ENCODE measurements at places on chromosomes 16 and 17.
A peak's percentile ranks its signal among the peaks of the same experiment; 100 is the strongest.

- DNase-seq, result peak; percentile 70
These were observed 5.8 kb downstream of the TRIM25 start for GRCh38 chr17:56908001-56908542.

GRCh38 chr17:43665084-43665936, 3.6 kb upstream of the MEOX1 start:
- no peak for DNase-seq

GRCh38 chr16:89052890-89053724, 40.5 kb upstream of the ACSF3 start:
- no peak for DNase-seq

- DNase-seq, result peak; percentile 79
These were observed 8.0 kb downstream of the TLCD3A start for GRCh38 chr17:740240-741017.

DNA sequence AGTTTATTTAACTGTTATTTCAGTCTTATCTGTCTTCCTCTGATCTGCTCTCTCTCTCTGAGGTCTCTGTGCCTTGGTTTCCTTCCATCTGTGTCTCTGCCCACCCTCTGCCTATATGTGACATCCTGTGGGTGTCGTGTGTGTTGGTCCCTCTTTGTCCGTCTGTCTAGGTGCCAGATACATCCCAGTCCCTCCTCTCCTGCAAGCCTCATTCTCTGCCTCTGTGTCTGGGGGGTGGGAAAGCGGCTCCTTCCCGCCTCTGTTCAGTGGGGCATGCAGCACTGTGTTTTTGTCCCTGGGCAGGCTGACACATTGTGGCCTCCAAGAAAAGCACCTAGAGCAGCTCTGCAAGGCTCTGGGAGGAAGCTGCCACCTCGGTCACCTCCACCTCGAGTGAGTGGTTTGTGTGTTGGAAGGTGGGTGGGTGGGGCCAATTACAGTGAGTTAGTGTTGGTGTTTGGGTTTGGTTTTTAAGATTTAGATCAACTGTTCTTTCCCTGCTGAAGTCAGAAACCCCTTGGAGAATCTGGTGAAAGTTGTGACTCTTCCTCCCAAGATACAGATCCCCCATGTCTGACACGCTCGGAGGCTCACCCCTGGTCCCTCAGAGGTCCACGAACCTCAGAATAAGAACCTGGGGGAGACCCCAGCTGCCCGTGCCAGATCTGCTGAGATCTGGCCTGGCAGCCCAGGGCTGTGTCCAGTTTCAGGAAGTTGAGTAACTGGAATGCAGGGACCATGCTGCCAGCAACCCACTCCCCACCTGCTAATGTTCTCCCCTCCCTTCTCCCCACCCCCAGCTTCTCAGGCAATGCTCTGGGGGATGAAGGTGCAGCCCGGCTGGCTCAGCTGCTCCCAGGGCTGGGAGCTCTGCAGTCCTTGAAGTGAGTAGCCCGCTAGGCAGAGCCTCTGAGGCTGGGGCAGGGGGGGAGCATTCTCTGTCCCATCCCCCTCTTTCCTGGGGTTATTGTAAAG, 50.9 kb upstream of the CPNE2 start:
- peak; percentile 48 for DNase-seq

DNA sequence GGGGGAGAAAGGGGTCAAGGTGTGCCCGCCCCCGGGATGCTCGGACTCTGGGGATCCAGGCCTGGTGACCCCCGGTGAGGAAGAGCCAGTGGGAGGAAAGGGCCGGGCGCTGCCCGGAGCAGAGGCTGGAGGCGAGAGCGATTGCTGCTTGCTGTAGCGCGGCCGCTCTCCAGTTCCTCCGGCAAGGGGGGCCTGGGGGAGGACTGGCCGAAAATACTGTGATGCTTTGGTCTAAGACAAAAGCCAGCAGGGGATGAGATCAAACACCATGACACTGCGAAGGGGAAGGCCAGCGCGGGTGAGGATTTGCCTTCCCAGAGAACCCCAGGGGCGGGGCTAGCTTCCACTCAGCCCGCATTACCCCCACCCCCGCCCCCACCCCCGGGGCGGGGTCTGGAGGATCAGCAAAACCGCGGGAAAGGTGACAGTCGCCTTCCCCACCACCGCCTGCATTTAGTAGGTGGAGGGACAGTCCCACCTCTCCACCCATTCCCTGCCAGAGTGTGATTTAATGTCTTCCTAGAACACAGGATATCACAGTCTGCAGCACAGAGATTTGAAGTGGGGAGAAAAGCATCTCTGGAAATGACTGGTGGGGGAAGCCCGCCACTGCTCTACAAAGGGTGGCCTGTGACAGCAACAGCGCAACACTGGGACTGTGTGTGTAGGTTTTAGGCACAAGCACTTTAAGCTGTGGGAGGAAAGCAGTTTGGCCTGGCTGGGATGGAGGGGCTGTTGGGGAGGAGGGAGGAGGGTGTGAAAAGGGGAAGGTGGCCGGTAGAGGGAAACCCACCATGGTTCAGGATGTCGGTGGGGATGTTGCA, 25.7 kb downstream of the MRC2 start:
- peak; percentile 87 for DNase-seq

DNA sequence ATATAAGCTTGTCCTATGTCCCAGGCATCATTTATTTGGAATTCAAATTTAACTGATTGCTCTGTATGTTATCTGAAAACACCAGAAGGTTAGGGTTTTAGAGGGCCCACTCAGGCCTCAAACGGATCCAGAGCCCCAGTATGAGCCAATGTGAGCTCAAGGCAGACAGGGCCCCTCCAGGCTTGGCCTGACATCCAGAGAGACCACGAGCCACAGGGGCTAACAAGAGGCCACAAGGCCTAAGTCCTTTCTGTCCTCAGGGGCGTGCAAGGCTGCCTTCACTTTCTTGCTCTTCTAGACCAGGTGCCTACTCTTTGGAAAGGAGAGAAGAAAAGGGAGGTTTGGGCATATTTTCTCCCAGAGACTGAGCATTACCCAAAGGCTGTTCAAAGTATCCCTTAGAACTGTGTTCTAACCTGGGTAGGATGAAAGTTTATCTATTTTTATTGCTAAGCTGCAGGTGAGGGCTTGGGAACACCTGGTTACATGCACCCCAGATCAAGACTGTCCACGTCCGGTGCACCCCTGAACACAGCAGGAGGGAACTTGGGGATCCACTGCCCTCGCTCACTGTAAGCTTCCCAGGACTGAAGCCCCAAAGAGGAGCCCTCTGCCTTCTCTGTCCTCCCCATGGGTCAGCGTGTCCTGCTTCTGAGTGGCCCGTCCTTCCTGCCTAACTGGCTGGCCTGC, 1.5 kb upstream of the ENGASE start:
- no peak for DNase-seq

DNA sequence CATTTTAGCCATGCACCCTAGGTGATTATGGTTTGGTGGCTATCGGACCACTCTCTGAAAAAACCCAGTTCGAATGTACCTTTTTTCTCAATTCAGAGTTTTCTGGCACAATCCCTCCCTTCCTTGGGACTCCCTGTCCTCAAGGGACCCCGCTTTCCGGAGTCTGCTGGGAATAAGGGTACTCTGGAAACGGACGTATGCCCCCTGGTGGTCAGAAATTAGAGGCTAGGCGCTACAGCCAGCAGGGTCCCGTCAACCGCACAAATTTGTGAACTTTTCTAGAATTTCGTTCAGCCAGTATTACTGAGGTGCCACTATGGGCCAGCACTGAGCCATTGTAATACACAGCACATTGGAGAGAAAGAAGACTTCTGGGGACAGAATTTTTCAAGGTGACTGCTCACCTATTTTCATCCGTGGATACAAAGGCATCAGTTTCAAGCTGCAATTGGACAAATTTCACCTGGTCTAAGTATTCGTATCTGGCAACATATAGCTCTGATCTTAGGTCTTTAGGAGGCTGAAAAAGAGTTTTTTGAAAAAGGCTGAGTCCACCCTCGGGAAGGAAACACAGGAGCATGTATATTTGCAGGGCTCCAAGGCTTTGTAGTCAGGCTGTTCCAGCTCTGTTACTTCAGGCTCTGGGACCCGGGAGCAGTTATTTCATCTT, 27.1 kb upstream of the CRYBA1 start:
- DNase-seq, result peak; percentile 79

GRCh38 chr16:68843482-68844210, at the start of gene TANGO6:
Gene TANGO6, plus strand, starts transcription at chr16:68843531. Its CDS starts 87 bp downstream, at chr16:68843618.
- peak; percentile 89 for DNase-seq

GRCh38 chr17:35531160-35531559, 6.3 kb downstream of the SLFN12L start:
- no peak for DNase-seq

DNA sequence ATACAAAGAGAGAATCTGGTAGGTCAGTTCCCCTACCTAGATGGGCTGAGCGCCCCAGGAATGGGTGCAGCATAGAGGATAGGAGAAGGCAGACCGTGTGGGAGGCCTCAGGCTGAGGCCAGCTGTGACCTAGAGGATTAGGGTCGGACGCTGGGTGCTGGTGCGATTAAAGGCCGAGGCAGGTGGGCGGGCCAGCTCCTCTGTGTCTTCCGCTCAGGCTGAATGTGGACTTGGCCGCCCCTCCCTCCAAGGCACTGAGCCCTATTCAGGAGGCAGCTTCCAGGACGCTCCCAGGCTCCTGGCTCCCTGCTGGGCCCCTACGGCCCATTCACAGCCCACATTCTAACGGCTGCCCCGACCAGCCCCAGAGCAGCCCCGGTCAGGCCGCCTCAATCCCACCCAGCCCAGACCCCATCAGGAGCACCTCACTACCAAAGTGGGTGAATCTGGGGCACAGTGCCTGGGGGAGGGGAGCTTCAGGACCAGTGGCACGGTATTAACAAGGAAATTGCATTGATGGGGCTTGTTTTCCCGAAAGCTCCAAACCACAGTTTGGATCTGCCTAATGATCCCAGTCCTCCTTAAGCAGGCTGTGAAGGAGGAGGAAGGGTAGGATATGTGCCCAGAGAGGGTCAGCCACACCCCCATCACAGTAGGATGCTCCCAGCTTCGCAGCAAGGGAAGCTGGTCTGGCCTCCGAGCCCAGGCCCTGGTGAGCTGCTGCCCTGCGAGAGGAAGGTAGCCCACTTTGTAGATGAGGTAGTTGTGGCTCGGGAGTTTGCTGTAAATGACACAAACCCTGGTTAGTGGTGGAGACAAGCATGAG, 14.5 kb downstream of the RHBDL3 start:
- DNase-seq, result no peak

DNA sequence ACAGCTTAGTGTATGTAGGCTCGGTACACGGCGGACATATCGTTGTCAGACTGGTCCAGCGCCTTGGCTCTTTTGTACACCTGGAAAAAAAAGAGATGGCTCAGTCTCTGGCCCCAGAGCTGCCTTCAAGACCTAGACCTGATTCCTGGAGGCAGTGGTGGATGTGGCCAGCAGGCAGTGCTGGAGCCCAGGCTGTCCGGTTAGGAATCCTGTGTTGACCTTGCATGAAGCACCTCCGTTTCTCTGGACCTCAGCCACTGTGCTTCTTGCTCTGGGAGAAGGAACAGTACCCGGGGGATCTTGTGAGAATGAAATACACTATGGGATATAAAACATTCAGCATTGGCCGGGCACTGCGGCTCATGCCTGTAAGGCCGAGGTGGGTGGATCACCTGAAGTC, 2.8 kb upstream of the ROGDI start:
- DNase-seq, result no peak

DNA sequence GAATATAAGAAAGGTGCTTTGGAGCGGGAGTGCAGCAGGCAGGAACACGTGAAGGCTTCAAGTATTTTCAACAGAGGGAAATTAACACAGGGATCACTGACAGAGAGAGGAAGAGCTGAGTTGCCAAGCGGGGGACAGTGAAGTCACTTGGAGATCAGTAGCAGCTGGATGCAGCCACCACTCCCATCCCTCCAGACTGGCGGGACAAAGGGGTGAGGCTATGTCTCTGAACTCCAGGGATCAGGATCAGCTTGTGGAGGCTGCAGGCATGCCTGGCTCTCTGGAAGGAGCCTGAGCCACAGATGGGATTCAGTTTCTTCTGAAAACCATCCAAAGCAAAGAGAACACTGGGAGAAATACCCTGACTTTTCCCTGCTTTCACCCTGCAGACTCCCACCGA, 113.7 kb upstream of the IRX3 start:
- no peak for DNase-seq

- no peak for DNase-seq
These were observed 2.6 kb downstream of the ENO3 start for GRCh38 chr17:4953451-4953961.

- DNase-seq, result peak; percentile 81
These were observed 10.1 kb upstream of the CA4 start for GRCh38 chr17:60139438-60140285.

- DNase-seq, result no peak
These were observed 759 bp downstream of the ELAC2 start for GRCh38 chr17:13016881-13017654.

GRCh38 chr17:20114466-20114865, 105.3 kb downstream of the SPECC1 start:
- DNase-seq, result no peak

DNA sequence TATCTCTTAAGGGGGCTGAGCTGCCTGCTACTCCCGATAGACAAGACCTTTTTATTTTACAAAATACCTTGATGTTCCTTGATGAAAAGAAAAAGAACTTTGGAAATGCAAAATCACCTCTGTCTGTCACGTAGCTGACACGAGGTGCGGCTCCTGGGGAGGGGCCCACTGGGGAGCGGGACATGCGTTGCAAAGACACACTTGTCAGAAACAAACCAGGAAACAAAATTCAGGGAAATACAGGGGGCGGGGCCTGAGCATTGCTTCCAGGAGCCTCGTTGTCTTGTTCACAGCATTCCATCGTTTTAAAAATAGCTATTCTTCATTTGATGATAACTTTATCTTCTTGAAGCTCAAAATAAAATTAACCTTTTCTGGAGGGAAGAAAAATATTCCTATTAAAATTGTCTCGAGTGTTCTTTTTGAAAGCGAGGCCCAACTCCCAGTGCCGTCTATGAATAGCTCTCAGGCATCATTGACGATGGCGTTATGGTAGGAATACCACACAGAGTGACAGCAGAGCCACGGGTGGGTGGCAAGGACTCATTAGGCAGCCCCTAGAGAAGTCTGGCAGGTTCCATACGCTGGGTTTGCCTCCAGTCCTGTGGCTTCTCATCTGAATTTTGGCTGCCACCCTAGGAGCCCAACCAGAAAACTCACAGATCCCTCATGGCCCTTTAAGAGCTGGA, 286.9 kb downstream of the CPPED1 start:
- no peak for DNase-seq

DNA sequence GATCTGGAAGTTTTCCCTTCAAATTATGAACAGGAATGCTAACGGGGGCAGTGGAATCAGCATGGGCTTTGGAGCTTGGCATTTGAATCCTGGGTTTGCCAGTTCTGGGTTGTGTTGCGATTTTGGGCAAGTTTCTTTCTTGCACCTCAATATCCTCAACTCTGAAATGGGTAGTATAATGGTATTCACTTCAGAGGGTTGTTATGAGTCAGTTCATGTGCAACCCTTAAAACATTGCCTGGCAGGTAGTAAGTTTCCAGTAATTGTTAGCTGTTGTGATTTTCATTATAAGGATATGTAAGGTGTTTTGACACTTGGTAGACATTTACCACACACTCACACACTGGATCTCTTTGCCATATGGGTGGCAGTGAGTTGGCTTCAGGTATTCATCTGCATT, 33.4 kb downstream of the SNX29 start:
- no peak for DNase-seq
